ENCODE measurements at places on chromosomes 12 and 14. TPM values are rescaled to one million over a fixed set of nuclear protein-coding genes. Genes with fewer than 3 reads are reported as not detected.
A peak's percentile ranks its signal among the peaks of the same experiment; 100 is the strongest.

CMKLR1 gene
- not detected for total RNA-seq

TOGARAM1 gene
- 7.7 TPM for total RNA-seq

ASCL1 gene
- not detected for total RNA-seq

SLC6A15 gene
- total RNA-seq = not detected

C12orf60 gene
- total RNA-seq = 1.0 TPM

SLC25A47 gene
- 0.24 TPM for total RNA-seq

VRTN gene
- not detected for total RNA-seq

CISTR gene
- total RNA-seq = not detected

TSPAN8 gene
- total RNA-seq = 55.8 TPM

NRXN3 gene
- total RNA-seq = 0.74 TPM

RDH12 gene
- total RNA-seq = 0.17 TPM

MOK gene
- total RNA-seq = 11.6 TPM

- DNase-seq = no peak
Observed at GRCh38 chr14:61125041-61125866, 144.2 kb downstream of the SLC38A6 start.

GRCh38 chr12:52279422-52280318 lies 5.2 kb downstream of the KRT86 start:
- no peak for DNase-seq

DNA sequence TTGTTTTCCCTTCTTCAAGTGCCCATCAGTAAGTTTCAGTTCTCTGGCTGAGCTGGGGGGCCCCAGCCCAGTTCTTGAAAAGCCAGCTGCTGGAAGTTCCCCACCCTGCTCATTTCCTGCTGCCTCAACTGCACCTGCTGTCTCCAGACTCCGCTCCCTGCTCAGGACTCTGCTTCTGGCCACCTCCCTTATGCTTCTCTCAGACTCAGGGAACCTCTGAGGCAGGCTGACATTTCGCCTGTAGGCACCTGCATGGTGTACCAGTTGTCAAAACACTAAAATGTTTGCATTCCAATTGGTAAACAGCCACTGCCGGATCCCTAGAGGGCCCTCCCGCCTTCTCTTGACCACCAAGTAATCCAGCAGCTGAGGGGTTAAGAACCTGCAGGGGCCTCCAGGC lies 136.5 kb upstream of the VRK1 start:
- no peak for DNase-seq

- no peak for DNase-seq
Observed at GRCh38 chr12:130977046-130977742, 23.5 kb downstream of the ADGRD1 start.

DNA sequence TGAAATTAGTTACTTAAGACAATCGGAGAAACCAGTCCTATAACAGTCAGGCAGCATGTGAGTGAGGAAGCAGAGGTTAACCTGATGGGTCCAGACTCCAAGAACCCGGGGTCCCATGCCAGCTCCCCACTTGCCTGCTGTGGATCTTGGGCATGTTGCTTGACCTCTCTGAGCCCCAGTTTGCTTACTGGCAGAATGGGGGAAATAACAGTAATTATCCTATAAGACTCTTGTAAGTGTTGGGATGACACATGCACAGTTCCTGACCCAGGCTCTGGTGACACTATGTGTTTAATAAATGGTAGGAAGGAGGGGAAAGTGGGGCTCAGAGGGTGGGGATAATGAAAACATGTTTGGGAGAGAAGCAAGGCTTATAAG lies 56.8 kb downstream of the RPH3A start:
- no peak for DNase-seq

DNA sequence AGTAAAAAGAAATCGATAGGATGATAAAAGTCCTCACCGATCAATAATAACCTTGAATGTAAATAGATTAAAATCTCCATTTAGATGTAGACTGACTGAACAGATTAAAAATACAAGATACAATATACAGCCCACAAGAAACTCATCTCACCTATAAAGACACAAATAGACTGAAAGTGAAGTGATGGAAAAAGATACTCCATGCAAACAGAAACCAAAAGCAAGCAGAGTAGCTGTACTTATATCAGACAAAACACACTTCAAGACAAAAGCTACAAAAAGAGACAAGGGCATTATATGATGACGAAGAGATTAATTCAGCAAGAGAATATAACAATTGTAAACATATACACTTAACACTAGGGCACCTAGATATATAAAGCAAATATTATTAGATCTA lies 444.8 kb downstream of the RGS6 start:
- DNase-seq = no peak

GRCh38 chr14:96951511-96951910 lies 154.3 kb downstream of the VRK1 start:
- DNase-seq = no peak

- peak; percentile 13 for DNase-seq
Observed at GRCh38 chr12:79555028-79555925, 135.5 kb downstream of the PAWR start.

DNA sequence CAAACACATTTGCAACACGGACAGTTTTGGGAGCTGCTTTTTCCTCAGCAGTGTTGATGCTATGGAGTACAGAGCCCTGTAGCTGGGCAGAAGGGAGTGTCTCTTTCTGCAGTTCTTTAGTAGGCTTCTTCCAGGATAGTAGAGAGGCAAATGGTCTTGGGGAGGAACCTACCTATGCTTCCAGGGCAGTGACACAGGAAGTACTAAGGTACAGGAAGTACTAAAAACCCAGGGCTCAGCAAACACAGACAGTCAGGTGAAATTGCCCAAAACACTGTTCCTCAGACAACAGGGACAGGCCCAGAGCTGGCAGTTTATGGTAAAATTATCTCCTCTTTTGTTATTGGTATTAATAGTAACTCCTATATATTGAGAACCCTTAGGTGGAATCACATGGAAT lies 217.6 kb downstream of the TTC8 start:
- no peak for DNase-seq

GRCh38 chr14:39967885-39968284 lies 535.7 kb upstream of the FBXO33 start:
- DNase-seq = no peak

GRCh38 chr14:33781236-33781635 lies 169.6 kb downstream of the EGLN3 start:
- no peak for DNase-seq

DNA sequence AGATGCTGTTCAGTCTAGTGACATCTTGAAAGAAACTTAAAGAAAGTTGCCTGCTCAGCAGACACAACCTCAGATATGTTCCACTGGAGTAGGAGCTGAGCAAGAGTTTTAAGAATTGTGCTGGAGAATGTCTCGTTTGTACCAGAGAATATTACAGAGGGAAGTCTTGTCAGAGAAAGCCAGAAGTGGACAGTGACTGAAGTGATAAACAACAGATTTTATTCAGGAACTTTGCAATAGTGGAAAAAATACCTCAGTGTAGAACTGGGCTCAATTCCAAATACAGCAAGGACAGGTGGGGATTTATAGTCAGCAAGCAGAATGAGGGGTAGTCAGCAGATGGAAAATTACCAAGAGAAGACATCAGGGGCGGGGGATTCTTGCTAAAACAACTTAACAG lies 18.6 kb downstream of the ZDHHC17 start:
- no peak for DNase-seq

DNA sequence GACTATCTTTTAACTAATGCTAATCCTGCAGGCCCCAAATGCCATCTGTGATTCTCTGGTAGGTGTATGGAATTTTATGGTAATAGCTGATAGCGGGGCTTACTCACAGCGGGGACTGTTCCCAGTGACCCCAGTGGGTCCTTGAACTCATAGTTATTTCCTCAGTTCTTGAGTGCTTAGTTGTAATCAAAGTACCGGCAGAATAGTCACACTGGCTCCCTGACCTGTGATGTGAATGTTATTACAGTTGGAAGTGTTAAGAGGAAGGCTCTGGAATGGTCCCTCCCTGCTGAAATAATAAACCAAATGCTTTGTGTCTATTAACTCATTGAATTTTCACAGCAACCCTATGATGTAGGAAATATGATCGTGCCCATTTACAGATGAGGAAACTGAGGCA lies 78.3 kb downstream of the NDUFA12 start:
- DNase-seq = no peak

GRCh38 chr12:119836781-119837180 lies 40.3 kb downstream of the CIT start:
- no peak for DNase-seq

DNA sequence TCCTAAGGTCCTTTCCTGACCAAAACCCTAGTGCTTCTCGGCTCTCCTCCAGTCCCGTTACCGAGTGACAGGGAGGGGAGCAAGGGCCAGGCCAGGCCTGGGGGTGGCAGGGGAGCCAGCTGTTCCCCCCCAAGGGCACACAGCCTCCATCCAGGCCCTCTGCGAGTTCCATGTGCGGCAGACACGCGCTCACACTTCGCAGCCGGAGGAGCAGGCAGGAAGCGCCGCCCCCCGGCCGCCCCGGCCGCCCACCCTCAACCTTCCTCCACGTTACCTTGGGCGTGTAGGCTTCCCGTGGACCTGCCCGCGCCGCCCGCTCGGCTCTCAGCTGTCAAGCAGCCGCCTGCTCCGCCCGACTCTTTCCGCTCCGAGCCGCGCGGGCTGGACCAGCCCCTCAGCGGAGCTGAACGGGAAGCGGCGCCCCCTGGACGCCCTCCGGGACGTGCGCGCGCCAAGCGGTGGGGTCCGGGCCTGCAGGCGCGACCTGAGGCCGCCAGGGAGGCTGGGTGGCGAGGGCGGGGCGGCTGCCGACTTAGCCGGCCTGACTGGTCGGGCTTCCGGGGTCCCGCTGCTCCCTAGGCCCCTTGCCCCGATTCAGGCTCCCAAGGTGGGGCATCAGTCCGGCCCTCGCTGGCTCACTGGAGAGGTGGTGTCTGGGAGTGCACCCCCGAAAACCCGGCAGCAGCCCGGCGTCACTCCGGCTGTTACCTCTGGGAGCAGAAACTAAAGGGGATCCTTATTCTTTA lies at the start of gene CRACR2A:
Gene CRACR2A (minus strand): TSS at position 369 of the 746 bp plus-strand sequence. CDS start 56,110 bp downstream, outside the sequence.
- no peak for DNase-seq

DNA sequence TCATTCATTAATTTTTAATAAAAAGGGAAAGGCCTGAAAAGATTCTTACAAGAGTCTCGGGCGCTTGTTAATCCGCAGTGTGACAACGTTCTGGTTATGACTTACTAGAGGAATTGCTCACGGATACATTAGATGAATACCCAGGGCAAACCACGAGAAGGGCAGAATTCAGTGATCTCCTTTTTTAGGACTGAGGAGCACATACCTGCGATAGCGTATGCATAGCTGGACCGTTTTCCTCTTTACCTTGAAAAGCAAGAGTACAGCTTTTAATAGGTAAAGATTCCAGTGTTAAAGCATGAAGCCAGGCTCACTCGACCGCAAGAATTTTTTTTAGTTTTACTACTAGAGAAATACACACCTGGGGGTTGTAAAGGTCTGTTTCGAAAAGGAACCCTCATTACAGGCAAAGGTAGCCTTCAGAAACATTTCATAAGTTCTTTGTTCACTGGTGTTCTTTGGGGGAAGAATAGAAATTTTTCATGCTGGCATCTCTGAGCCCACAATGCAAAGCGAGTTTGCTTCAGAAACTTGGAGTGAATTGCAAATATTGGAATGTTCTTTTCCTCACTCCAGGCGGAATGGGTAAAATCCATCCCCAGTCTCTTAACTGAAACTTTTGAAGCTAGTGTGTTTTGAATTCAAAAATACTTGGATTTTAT lies 953 bp downstream of the MAPK1IP1L start:
- no peak for DNase-seq

DNA sequence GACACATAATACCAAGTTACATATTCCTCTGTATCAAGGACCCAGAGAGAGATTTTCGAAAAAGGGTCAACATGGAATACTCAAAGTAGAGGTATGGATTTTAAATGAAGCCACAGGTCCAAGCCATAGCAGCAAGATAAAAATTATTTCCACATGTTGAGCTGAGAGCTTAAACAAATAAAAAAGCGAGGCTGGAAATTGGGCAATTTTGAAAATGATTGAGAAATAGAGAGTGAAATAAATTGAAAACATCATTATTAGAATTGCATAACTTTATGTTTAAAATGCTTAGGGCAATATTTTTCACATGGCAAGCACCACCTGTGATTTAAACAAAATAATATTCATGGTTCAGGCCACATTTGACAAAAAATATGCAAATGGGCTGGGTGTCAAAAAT lies 1251.0 kb upstream of the USP15 start:
- DNase-seq = no peak

DNA sequence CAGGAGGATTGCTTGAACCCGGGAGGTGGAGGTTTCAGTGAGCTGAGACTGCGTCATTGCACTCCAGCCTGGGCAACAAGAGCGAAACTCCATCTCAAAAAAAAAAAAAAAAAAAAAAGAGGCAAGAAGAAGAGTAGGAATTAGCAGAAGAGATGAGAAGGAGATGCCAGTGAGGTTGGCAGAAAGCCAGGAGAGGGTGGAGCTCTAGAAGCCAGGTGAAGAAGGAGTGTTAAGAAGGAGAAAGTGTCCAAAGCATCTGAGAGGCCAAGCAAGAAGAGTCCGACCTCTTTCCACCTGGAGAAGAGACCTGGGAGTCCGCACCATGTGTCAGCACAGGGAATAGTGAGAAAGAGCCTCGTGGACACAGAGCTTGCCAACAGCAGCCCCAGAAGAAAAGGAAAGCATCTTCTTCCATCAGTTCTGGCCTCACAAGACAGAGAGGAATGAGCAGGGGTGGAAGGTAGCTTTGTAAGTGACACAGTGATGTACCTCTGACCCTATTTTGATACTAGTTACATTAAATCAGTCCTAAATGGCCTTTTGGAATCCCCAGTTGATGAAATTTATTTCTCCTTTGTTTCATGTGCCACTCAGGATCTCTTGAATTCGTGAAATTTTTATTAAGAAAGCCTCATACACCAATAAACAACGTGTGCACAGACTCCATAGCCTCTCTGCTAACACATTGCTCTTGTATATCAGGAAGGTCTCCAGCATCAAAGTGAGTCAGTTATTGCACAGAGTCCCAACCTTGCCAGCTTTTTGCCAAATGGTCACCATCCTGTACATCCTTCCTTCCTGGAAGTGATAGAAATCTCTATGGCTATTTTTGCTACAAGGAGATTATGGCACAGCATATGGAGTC lies 70.6 kb downstream of the SAMD4A start:
- no peak for DNase-seq

GRCh38 chr14:51167587-51168214 lies 72.3 kb upstream of the TMX1 start:
- DNase-seq = no peak

DNA sequence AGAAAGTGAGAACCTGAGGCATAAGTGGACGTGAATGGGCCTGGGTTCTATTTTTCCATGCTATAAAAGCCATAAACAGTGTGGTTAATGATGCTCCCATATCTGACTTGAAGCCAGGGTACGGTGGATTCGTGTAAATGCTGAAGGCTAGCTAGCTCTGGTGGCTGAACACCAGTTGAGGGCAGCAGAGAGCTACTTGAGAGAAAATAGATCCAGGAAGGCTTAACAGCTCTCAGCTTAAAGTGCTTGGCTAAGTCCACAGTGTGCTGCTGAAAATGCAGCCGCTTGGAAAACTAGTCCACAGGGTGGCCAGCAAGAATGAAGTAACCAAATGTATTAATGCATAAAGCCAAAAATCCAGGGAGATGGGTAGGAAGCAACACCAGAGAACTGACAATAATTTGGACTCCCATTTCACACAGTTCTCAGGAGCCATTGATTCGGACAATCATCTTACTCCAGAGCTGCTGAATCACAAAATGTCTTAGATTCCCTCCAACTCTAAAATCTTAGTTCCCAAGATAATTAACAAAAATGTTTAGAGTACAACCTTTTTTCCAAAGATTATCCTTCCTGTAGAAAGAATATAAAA lies 15.0 kb upstream of the FOXG1 start:
- DNase-seq = peak; percentile 52

- no peak for DNase-seq
Observed at GRCh38 chr14:45091710-45092109, 7.8 kb downstream of the PRPF39 start.

GRCh38 chr14:100864960-100865681 lies 38.4 kb downstream of the RTL1 start:
- peak; percentile 8 for DNase-seq

GRCh38 chr14:91361233-91361811 lies 56.3 kb downstream of the CCDC88C start:
- DNase-seq = no peak

Measured in A172 (cell line).